ENCODE measurements at places on chromosomes 7 and 10. TPM values are rescaled to one million over a fixed set of nuclear protein-coding genes. Genes with fewer than 3 reads are reported as not detected.

GRCh38 chr7:28296571-28297483, 115.5 kb upstream of the CREB5 start:
- no peak for DNase-seq

GRCh38 chr7:139108266-139109187, 993 bp downstream of the ZC3HAV1 start:
- no peak for DNase-seq

DNA sequence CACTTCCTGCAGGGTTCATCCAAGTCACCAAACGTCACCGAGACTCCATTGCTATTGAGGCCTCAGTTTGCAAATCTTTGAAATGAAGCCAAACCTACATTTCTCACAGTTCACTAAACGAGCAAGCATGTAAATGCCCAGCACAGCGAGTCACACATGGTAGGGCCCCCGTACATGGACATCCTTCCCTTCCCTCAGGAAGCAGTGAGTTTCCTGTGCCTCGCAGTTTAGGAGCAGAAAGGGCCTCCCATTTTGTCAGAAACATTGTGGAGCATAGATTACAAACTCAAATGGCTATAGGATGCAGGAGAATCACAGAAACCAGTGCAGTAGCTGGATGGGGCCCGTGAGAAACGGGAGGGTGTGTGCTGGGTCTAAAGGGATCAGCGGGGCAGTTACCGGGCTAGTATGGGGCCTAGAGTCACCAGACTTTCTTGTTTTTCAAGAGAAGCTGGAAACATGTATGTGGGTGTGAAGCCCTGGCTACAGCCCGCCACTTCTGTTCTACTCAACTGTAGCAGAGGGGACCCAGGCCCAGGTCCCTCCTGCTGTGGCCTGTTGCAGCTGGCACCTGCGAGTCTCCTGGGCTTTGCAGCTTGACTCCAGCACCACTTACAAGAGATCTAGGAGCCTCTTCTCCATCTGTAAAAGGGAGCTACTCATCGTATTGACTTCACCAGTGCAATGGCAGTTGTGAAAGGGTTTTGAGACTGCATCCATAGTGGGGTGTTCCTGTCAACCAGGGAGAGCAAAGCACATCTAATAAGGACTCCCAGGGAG, 14.2 kb upstream of the SLC18A3 start:
- DNase-seq, result no peak

GRCh38 chr7:111785076-111785475, 222.8 kb upstream of the IMMP2L start:
- DNase-seq, result no peak

DNA sequence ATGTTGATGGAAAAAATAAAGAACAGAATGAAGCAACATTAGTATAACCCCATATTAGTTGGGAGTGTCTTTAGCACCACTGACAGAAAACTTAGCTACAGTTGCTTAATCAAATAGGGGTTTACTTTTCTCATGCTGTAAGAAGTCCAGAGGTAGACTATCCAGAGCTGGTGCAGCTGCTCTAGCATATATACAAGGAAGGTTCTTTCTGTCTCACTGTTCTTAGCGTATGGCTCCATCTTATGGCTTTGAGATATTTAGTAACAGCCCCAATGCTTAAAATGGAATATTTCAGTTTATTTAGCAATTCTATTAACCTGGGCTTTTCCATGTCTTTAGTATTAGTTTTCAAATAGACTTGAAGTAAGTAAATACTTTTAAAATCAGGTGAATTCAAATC, 15.2 kb upstream of the WNT2 start:
- no peak for DNase-seq

DNA sequence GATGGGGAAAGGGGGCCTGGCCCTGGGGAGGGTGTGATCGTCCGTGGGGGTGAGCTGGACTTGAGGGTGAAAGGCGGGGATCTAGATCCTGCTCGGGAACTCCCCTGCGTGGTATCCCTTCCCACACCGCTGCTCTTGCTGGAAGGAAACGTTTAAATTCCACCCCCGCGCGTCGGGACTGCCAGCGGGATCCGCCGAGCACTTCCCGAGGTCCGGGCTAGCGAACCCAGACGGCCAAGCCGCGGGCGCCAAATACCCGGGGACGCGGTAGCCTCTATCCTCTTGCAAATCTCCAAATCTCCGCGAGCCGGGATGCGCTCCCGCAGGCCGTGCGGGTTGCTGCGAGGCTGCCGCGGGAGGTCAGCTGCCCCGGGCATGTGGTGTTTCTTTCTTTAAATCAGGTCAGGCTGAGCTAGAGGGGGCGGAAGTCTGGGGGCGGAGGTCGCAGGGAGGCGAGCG, 904 bp downstream of the NPTX2 start:
- no peak for DNase-seq

DNA sequence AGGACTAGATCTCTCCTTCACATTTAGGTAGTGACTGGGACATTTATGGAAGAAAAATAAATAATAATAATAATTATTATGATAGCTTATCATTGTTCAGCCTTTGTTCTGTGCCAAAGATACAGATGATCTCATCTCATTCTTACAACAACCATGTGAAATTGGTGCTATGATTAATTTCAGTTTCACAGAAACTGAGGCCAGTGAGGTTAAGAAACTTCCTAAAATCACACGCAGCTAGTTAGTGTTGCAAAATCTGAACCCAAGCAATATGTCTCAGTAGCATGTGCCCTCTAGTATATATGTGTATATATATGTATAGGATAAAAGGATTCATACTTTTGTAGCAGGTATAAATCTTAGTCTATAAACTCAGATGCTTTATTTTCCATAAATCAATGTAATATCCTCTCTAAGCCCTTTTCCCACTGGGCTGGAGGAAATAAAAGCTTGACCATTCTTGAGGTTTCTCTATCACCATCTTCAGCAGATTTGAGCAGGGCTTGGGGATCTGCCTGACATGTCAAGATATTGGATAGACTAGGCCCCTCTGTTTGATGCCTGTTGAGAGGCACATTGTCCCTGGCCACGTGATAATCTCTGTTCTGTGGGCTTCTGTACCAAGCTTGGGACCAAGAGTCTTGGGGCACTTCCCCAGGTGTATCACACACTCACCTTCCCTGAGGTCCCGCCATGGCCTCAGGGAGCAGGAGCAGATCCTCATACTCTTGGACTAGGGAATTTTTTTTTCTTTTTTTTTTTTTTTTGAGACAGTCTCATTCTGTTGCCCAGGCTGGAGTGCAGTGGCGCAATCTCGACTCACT, 172.6 kb upstream of the NRP1 start:
- no peak for DNase-seq

DNA sequence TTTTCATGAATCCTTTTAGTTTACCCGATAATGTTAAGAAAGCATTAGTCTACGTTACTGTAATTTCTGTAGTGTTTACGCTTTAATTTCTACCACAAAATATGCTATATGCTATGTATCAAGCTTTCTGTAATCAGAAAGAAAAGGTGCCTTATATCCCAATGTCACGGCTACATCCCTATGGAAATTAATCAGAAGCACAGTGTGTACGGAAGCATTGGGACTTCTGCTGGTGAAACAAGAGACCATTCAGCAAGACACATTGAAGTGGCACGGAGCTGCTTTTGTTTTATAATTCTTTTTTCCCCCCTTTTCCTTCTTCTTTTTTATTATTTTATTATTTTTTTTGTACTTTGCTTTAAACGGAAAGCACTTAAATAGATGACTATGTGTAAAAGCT, 31.2 kb upstream of the SH2B2 start:
- no peak for DNase-seq

DNA sequence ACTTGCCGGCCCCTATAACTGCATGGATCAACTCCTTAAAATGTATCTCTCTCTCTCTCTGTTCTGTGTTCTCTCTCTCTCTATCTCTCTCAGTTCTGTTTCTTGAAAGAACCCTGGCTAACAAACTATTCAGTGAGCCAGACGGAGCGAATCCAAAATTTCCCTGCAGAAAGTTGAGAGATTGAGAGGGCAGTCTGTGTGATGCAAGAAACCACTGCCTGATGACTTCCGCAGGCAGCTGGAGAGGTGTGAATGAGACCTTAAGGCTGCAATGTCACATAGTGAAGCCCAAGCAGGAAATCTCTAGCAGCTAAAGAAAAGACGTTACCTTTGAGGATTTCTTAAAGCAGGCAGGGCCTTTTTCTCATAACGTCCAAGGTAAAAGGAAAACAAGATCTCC, 17.3 kb downstream of the FAM107B start:
- DNase-seq, result no peak

DNA sequence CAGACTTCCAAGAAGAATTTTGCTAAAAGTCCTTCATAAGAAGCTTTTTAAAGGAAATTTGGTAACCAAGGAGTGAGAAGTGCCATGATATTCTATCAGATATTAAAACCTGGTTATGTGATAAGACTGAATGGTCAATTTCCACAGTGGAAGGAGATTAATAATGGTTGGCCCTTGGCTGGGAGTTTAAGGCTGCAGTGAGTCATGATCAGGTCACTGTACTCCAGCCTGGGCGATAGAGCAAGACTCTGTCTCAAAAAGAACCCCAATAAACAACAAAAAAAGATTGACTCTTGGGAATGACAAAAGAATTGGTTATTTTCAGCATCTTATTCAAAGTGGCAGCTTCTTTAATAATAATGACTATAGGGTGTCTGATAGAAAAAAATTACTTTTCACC, 37.2 kb downstream of the EXOC4 start:
- DNase-seq, result no peak

DNA sequence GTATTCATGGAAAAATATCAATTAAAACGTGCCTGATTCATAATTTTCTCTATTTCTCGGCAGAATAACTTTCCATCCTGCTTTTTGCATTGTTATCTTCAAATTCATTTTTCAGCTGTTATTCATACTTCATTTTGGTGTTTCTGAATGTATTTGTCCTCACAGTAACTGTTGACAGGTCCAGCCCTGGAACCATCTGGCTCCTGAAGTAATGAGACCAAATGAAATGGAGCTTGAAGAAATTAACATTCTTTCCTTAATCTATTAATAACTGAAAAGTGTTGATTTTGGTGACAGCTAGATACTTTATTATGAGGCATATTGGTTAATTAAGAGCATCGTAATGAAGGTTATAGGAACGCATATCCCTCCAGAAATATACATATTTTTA, 257.0 kb upstream of the MINDY3 start:
- DNase-seq, result no peak

Gene TCF7L2
- 0.82 TPM for total RNA-seq

Gene GPNMB
- 3.7 TPM for total RNA-seq

Gene SPDYE6
- total RNA-seq, result not detected

Gene SLC26A3
- not detected for total RNA-seq

Gene AQP1
- total RNA-seq, result 0.82 TPM

Gene GATAD1
- total RNA-seq, result 21.2 TPM

Gene VGF
- 7.7 TPM for total RNA-seq

Gene SEPTIN7
- 271 TPM for total RNA-seq

Gene DGKI
- total RNA-seq, result 98.6 TPM

Measured in frontal cortex (tissue), 4 donors.